ENCODE measurements at places on chromosomes 4 and X.
A peak's percentile ranks its signal among the peaks of the same experiment; 100 is the strongest.

- DNase-seq: peak; percentile 51
Measured at GRCh38 chr4:143381189-143382118, 44.8 kb downstream of the GAB1 start.

- DNase-seq: no peak
Measured at GRCh38 chr4:117001077-117001476, 84.3 kb downstream of the TRAM1L1 start.

GRCh38 chr4:77073106-77073809 lies 2.5 kb downstream of the CCNI start:
- DNase-seq: no peak

DNA sequence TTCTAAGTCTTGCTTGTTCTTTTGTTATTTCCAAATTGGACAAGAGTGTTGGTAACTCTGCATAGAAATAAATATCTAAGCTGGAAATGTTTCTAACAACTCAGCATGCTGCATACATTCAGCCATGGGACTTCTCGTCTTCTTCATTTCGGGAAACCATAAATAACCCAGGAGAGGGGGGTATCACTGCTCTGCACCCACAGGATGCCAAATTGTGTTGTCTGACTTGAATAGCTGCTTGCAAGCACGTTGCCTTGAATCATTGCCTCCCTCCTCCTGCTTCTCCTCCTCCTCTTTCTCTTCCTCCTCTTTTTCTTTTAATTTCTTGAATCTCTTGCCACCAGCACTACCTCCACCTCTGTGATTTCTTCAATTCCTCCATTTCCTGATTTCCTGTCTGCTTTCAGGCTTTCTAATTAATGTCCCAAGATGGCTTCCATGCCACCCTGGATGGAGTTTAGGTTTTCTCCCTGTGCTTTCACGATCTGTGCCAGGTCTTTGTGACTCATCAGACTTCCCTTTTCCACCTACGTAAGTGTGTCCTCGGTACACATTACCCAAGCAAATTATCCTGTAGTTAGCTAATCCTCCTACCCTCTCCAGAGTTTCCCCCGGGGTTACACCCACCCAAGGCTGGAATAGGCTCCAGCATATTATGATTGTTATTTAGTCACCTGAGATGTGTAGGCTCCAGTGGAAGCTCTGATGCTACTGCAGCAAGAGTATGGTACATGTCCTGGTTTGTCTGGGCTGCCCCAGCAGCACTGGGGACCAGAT lies 122.6 kb upstream of the VCX3B start:
- DNase-seq: no peak

DNA sequence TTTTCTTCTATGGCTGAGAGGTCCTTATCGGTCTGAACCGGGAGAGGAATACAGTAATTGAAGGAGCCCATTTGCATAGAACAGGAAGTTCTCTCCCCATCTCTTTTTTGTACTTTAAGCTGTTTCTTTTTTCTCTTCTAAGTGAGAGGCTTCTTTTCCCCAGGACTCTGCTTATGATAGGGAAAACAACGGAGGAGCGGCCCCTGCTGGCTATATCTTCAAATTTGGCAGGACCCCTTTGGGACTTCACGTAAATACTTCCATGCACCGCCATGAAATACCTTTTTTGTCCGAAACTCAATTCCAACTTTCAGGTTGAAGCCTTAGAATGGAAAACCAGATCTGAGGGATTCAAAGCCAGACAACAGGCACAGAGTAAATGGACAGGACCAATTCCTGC lies 1153.0 kb upstream of the INTU start:
- DNase-seq: no peak

GRCh38 chr4:158347556-158347955 lies 137.3 kb downstream of the TMEM144 start:
- no peak for DNase-seq

GRCh38 chr4:80811406-80811805 lies 219.1 kb upstream of the BMP3 start:
- no peak for DNase-seq

DNA sequence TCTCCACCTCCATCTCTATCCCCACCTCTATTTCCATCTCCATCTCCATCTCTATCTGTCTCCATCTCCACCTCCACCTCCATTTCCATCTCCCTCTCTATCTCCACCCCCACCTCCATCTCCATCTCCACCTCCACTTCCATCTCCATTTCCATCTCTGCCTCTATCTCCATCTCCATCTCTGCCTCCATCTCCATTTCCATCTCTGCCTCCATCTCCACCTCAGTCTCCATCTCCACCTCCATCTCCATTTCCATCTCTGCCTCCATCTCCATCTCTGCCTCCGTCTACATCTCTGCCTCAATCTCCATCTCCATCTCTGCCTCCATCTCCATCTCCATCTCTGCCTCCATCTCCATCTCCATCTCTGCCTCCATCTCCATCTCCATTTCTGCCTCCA lies 40.8 kb upstream of the CHRNA9 start:
- no peak for DNase-seq

GRCh38 chrX:147550217-147550616 lies 361.5 kb upstream of the FMR1 start:
- DNase-seq: no peak

GRCh38 chrX:107014936-107015335 lies 14.9 kb upstream of the MORC4 start:
- DNase-seq: no peak

DNA sequence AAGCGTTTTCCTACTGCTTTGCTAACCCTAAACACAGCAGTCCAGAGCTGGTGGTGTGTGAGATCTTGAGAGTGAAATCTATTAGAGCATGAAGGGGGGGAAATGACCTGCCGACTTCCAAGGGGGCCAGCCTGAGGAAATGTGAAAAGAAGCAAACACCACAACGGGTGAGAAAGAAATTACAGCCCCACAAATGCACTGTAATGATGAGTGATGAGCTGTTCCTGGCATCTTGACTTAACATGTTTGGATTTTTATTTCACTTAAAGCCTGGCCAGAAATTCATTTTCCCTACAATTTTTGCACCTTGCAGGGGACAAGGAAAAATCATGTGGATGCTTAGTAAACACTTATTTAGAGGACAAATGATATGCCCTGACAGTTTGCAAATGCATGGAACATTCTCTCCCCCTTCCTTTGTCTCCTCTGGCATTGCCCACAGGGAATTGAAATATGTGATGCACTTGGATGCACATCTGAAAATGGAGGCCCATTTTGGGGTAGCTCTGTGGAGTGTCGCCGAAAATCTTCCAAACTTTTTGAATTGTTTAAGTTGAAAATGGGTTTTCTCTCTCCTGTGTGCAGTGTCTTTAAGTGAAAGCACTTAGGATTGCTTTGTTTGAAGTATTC lies 84.3 kb upstream of the TMEM150C start:
- no peak for DNase-seq

- no peak for DNase-seq
Measured at GRCh38 chrX:36847496-36847895, 160.7 kb upstream of the FAM47C start.

GRCh38 chr4:10605746-10606482 lies 78.7 kb downstream of the CLNK start:
- no peak for DNase-seq

- no peak for DNase-seq
Measured at GRCh38 chrX:111402344-111402743, 9.6 kb downstream of the DCX start.

- no peak for DNase-seq
Measured at GRCh38 chrX:10393899-10394298, 226.5 kb downstream of the MID1 start.

GRCh38 chrX:23366914-23367313 lies 32.3 kb downstream of the PTCHD1 start:
- no peak for DNase-seq

GRCh38 chrX:118702741-118703140 lies 24.7 kb upstream of the IL13RA1 start:
- no peak for DNase-seq

- no peak for DNase-seq
Measured at GRCh38 chrX:40573763-40574162, 7.0 kb upstream of the ATP6AP2 start.

- DNase-seq: no peak
Measured at GRCh38 chr4:73897380-73898136, 28.4 kb downstream of the CXCL1 start.

GRCh38 chrX:115229337-115230003 lies 4.4 kb downstream of the LRCH2 start:
- DNase-seq: no peak

GRCh38 chr4:18057821-18058533 lies 36.4 kb upstream of the LCORL start:
- DNase-seq: no peak

GRCh38 chrX:151132531-151132930 lies 43.9 kb upstream of the GPR50 start:
- no peak for DNase-seq

DNA sequence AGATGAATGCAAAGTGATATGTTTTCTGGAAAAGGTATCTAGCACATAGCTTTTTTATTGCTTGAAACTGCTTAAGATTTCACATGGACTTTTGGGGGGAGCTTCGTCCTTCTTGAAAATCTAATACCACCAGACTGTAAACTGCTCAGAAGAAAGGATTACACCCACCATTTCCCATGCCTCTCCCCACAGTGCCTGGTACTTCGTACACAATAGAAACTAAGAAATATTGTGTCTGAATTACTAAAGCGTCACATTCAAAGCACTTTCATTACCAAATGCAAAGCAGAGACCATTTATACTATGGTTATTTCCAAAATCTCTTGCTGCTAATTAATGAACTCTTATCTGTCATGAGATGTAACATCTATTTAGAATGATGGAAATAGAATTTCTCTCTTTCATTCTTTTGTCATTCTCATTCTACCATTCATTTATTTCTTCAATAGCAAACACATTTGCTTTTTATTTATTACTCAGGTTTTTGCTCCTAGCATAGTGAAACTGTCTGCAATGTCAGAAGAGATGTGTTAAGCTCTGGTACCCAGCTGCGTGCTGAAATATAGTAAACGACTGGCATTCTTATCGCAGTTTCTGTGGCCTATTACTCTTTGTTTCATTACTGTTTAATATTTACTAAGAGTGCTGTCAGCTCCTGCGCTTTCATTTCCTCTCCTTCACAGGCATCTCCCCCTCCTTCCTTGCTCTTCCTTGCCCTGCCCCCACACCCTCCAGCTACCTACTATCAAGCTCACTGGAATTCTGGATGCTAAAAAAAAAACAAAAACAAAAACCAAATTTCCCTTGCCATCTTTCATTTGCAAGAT lies 51.4 kb upstream of the RAPGEF2 start:
- no peak for DNase-seq

GRCh38 chrX:155954793-155955192 lies 42.7 kb upstream of the IL9R start:
- DNase-seq: no peak

DNA sequence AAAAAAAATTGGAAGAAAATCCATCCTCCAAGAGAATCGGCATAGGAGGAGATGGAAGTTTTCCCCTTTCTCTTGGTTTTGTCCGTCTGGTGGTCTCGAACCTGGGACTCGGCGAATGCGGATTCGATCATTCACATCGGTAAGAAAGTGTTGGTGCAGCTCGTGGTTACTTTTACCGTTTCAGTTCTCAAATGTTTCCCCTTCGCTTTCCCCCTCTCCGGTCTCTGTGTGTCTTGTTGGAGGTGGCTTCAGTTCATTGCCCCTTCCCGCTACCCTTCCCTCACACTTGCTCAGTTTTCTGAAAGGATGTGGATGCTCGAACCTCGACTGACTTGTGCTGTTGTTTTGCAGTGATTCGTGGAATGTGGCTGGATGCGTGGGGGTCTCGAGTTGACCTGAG lies 840 bp downstream of the GRID2 start:
- DNase-seq: peak; percentile 18

- DNase-seq: no peak
Measured at GRCh38 chr4:83486457-83487129, 1.7 kb upstream of the ABRAXAS1 start.

DNA sequence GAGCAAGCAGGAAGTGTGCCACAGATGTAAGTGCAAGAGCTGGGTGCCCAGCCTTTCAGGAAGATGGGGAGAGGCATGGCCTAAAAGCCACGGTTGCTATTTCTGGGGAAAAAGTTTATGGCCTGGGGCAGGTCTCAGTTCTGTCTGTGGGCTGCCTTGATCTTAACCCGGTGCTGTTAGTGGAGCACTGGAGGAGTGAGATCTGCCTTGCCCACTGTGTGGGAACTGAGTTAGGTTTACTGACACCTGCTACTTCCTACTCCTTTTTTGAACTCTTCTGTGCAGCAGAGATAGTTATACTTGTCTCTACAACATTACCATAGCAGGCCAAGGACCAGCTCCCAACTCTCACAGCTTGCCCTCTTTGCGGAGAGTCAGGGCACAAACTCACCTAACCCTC lies 76.5 kb downstream of the ITM2A start:
- DNase-seq: no peak

DNA sequence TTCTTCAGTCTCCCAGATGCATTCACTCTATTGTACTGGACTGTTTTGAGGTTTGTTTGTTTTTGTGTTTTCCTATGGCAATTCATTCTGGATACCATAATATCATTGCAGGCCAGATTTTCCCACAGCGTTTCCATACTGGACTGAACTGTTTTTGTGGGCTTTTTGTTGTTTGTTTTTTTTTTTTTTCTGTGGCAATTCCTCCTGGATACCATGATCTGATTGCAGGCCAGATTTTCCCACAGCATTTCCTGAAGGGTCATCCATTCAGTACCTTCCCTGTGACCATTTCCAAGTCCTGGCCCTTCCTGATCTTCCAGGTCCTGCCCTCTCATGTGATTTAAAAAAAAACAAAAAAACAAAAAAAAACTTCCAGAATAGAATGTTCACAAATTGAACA lies 33.9 kb upstream of the FAM241A start:
- no peak for DNase-seq

DNA sequence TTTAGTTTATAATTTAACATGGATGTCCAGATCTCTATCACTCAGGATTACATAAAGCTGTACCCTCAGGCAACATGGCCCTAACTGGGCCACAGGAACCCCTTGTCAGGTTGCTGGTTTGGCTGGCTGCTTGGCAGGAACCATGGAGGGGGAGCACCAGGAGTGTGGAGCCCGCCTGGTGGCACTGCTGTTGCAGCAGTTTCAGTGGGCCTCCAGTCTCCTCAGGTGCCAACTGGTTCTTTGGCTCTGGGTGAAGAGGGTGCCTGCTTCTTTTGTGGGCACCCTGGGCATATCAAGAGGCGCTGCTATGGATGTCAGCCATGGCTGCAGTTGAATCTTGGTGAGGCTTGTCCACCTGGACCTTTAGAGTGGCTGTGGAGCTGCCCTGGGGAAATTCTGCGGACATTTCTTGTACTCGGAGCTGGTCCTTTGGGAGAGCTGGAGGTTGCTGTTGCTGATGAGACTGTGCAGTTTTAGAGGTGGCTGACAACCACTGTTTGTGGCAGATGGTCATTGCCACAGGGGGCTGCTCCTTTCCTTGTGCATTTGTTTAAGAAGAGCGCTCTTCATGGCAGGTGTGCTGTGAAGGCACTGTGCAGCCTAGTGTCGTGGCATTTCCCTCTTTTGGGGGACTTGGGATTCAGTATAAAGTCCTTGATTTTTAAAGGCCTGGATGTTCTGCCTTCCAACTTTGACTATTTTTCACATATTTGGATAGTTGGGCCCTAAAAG lies 10.3 kb upstream of the SMIM14 start:
- no peak for DNase-seq

GRCh38 chr4:183318656-183319055 lies 1.4 kb downstream of the CLDN22 start:
- DNase-seq: no peak
